ENCODE measurements at places on chromosomes 4 and X.

DNA sequence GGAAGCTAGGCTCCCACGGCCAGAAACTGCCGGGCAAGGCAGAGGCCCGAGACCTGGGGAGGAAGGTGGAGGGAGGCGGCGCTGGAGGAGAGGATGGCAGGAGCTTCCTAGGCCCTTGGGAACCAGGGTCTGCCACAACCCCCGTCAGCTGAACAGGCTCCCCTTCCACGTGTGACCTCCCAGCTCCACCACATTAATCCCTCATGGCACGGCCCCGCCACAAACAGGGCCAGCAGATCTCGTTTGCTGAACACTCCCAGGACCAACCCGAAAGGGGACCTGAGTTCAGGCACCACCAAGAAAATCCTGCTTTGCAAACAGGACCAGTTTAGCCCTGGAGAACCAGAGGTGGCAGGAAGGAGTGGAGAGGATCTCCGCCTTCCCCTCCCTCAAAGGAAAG, 62.7 kb downstream of the FHDC1 start:
- no peak for DNase-seq

DNA sequence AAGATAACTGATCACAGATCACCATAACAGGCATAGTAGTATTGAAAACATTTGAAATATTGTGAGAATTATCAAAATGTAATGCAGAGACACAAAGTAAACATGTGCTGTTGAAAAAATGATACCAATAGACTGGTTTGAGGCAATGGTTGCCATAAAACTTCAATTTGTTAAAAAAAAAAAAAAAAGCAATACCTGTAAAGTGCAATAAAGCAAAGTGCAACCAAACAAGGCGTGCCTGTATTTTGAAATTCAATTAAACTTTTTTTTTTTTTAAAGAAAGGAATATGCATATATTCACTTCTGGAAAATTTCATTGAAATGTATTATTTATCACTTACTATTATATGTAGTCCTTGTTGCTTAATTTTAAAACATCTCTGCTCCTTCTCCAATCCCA, 27.7 kb downstream of the TMEM154 start:
- no peak for DNase-seq

DNA sequence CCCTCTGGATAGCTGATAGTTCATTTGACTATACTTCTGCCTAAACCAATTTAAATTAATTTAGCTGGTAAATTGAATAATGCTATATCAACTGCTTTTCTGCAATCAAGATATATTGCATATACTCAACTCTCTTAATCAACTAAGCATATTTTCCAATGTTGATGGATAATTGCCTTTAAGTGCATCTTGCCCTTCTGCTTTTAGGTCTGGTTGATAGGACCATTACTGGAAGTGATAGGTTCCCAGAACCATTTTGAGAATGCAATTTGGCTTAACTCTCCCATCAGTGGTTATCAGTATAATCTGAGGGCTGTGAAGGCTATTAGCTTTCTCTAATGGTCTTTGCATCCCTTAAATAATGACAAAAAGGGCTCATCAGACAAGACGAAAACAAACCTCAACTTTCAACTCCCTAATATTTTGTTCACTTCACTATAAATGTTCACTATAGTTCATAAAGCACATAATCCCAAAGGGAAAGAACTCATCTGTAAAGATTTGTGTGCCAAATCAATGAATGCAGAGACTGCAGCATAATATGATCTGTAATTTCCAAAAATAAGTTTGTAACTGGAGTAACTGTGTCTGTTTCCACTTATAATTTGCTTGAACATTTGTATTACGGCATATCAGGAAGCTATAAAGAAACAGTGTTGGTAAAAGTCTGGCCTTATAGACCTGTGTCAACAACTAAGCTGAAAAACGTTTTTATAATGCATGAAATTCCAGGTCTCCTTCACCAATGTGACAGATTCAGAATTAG, 273.6 kb downstream of the FBXO8 start:
- DNase-seq: no peak

GRCh38 chr4:159352609-159353008, 249.7 kb downstream of the RAPGEF2 start:
- no peak for DNase-seq

- no peak for DNase-seq
These were observed 447.9 kb upstream of the FAM241A start for GRCh38 chr4:111697176-111697942.

DNA sequence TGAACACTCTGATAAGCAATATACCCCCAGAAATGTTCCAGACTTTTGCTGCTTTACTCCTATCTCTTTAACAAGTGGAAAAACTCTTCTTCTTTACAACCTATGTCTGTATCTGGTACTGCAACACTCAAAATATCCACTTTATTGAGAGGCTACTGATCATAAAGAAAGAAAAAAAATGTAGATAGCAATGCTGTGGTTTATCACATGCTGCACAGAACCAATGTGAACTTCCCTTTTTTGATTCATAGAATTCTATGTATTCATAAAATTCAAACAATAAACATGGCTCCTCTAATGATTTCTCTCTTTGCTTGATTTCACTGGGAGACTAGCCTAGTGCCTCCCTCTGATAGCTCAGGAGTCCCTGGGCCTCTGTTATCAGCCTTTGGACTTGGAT, 223.5 kb downstream of the ZNF674 start:
- no peak for DNase-seq
